Urinary bladder (tissue), 4 donors: ENCODE measurements at places on chromosomes 4 and X. TPM values are rescaled to one million over a fixed set of nuclear protein-coding genes. Genes with fewer than 3 reads are reported as not detected.

GRCh38 chr4:111213531-111213930 lies 590.7 kb upstream of the PITX2 start:
- no peak for DNase-seq

GRCh38 chr4:23966725-23967124 lies 76.9 kb upstream of the PPARGC1A start:
- no peak for DNase-seq

DNA sequence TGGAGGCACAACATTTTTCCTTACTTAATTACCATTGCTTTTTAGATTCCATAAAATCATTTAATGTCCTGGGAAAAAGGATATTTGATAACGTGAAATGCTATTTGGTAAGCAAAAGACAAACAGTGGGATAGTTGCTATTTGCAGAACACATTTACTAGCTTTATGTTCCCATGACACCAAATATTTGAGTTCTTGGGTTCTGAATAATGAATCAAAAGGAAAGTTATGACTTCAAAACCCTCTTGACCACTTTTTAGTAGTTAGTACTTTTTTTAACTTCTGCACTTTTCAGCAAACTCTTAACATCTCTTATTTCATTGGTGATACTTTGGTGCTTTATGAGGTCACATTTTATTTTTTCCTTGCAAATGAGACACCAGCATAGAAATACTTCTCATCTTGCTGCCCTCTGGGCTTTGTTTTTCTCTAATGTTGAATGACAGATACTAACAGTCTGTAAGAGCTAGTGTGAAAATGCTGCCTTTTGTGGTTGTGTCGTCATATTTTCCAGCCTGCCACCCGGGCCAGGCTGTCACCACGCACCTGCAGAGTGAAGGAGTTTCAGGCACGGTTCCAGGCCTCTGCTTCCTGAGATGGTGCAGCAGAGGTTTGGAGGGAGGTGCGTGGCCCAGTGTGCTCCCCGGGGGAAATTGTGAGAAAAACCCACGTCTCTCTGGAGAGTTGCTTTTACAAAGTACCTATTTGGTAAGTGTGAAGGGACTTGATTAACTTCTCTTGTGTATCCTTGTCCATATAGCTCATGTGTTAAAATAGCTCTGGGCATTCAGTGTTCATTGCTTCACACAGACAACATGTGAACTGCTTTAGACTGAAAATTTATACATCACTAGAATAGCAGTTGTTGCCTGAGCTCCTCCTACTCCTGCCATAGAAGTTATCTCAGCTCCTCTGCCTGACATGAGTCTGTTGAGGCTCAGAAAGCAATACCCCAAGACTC lies 34.7 kb downstream of the MSL3 start:
- no peak for DNase-seq

GRCh38 chr4:169800541-169800940 lies 42.8 kb upstream of the HPF1 start:
- DNase-seq = no peak

DNA sequence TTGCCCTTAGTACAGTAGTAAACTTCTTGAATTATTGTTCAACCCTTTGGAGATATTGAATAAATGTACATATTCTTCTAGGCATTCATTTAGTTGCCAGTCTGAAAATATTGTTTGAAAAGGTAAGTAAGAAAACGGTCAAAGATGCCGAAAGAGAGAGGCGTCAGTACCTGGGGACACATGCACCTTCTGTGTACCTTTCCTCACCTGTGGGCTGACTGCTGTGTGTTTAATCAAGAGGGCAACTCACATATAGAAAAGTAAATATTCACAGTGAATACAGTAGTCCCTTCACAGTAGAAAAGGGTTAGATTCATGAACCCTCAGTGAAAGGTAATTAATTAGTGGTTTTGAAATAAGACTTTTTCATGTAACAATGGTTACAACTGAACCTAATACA lies 6.9 kb downstream of the ANXA10 start:
- no peak for DNase-seq

GRCh38 chrX:45602151-45602550 lies 401.5 kb upstream of the DIPK2B start:
- DNase-seq = no peak

- DNase-seq = peak; percentile 13
Measured at GRCh38 chr4:169412046-169412445, 141.3 kb upstream of the SH3RF1 start.

DNA sequence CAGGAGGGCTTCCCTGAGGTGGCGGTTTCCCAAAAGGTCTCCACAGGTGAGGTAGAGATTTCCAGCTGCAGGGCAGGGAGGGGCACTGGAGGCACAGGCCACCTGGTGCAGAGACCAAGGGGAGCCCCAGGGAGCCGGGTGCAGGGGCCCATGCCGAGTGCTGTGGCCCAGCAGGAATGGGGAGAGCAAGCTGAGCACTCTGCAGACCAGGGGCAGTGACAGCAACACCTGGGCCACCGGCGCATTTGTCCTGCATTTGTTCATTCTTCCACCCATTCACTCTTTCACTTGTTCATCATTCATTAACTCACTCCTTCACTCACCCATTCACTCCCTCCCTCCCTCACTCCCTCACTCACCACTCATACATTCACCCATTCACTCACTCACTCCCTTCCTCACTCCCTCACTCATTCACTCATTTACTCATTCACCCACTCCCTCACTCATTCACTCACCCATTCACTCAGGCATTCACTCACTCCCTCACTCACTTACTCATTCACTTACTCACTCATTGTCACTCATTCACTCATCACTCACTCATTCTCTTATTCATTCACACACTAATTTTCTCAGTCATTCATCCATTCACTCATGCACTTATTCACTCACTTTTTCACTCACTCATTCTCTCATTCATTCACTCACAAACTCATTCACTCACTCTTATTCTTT lies 16.3 kb downstream of the CPZ start:
- DNase-seq = no peak

GRCh38 chr4:14165222-14165920 lies 537.8 kb upstream of the BOD1L1 start:
- no peak for DNase-seq

DNA sequence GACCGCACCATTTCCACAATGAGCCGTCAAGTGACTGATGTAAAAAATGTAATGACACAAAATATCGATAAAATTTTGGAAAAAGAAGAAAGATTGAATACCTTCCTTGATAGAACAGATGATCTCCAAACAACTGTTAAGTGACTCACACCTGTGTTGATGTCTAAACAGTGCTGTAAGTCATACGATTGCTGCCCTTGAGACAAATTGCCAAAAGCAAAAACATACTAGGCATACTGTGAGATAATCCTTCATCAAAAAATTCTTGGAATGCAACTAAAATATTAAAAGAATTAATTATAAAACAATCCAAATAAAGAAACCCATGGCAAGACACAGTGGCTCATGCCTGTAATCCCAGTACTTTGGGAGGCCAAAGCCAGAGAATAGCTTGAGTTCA lies 53.4 kb downstream of the HNRNPD start:
- DNase-seq = no peak

GRCh38 chr4:85512446-85513205 lies 37.7 kb downstream of the ARHGAP24 start:
- DNase-seq = no peak

GRCh38 chrX:40146262-40147125 lies 48.7 kb upstream of the BCOR start:
- no peak for DNase-seq

GRCh38 chr4:105060628-105061027 lies 86.0 kb upstream of the TET2 start:
- no peak for DNase-seq

GRCh38 chr4:55765070-55765469 lies 54.5 kb upstream of the EXOC1L start:
- no peak for DNase-seq

- DNase-seq = no peak
Measured at GRCh38 chr4:15515106-15515505, 45.4 kb downstream of the CC2D2A start.

PAGE2B gene
- polyA plus RNA-seq = not detected

SHROOM2 gene
- polyA plus RNA-seq = 2.6 TPM

ADGRG2 gene
- 2.4 TPM for polyA plus RNA-seq

SAGE1 gene
- not detected for polyA plus RNA-seq

IL3RA gene
- polyA plus RNA-seq = 16.7 TPM

MAGEC1 gene
- polyA plus RNA-seq = not detected

MBNL3 gene
- polyA plus RNA-seq = 11.5 TPM

CT83 gene
- not detected for polyA plus RNA-seq

GYPB gene
- not detected for polyA plus RNA-seq

ODAPH gene
- not detected for polyA plus RNA-seq

GAGE12E gene
- not detected for polyA plus RNA-seq
